Gastroesophageal sphincter (tissue), 4 donors: ENCODE measurements at places on chromosomes 16 and 17.

GRCh38 chr16:7547736-7548135 is 215.1 kb downstream of the RBFOX1 start:
- no peak for ATAC-seq

DNA sequence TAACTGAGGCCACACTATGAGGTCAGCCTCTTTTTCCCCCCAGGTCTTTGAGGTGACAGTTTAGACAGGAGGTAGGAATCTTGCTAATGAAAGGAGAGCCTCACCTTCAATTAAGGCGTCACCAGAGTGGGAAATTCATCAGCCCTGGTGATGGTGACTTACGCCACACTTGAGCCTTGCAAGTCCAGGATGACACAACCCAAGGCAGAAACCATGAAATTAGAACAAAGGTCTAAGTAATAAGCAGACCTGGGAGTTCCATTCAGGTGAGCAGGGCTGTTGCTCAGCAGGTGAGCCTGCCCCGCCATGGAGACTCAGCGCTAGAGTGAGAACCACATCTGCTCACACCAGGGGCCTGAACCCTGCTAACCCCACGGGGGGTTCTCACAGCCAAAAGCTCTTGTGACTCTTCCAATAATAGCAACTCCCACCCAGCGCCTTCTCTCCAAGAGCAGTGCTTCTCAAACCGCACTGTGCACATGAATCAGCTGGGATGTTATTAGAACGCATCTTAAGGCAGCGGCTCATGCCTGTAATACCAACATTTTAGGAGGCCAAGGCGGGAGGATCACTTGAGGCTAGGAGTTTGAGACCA is 28.7 kb upstream of the KIFC3 start:
- no peak for ATAC-seq

DNA sequence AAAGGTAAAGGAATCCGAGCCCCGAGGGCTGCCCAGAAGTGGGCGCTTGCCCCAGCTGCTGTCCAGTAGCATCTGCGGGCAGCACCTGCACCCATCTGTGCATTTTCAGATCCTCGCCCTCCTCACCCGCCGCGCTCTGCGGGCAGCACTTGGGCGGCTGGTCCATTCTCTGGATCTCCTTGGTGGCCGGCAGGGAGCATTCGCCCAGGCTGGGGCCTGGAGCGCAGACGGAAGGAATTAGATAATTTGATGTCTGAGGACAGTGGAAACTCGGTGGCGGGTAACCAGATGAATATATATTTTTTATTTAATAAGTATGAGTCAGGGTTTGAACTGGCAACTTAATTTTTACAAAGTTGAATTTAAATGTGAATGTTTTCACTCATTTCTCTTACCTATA is 88.5 kb downstream of the NPIPB11 start:
- no peak for ATAC-seq

GRCh38 chr16:11916524-11917285 is 949 bp upstream of the GSPT1 start:
- ATAC-seq = no peak
